Epithelial cell of prostate (primary cell): ENCODE measurements at places on chromosomes 13 and 19.

GRCh38 chr13:111039735-111040134 lies 75.4 kb upstream of the ARHGEF7 start:
- no peak for DNase-seq

GRCh38 chr19:38361633-38362075 lies 12.7 kb upstream of the PSMD8 start:
- peak; percentile 37 for DNase-seq

- DNase-seq = no peak
Measured at GRCh38 chr13:99335087-99335486, 27.9 kb upstream of the GPR183 start.

GRCh38 chr19:33868788-33869412 lies 72.2 kb downstream of the KCTD15 start:
- no peak for DNase-seq

- no peak for DNase-seq
Measured at GRCh38 chr19:6750062-6750461, 10.6 kb downstream of the TRIP10 start.

GRCh38 chr19:35533201-35533821 lies at the start of gene GAPDHS:
Gene GAPDHS, plus strand, starts transcription at chr19:35533456. Its CDS starts 72 bp downstream, at chr19:35533528.
- no peak for DNase-seq

- no peak for DNase-seq
Measured at GRCh38 chr19:480016-480855, 16.1 kb upstream of the MADCAM1 start.

- DNase-seq = no peak
Measured at GRCh38 chr19:49591731-49592485, 926 bp downstream of the PRR12 start.

- no peak for DNase-seq
Measured at GRCh38 chr13:102344410-102344809, 57.4 kb downstream of the FGF14 start.

- DNase-seq = no peak
Measured at GRCh38 chr13:113143466-113144254, 14.8 kb upstream of the PROZ start.

DNA sequence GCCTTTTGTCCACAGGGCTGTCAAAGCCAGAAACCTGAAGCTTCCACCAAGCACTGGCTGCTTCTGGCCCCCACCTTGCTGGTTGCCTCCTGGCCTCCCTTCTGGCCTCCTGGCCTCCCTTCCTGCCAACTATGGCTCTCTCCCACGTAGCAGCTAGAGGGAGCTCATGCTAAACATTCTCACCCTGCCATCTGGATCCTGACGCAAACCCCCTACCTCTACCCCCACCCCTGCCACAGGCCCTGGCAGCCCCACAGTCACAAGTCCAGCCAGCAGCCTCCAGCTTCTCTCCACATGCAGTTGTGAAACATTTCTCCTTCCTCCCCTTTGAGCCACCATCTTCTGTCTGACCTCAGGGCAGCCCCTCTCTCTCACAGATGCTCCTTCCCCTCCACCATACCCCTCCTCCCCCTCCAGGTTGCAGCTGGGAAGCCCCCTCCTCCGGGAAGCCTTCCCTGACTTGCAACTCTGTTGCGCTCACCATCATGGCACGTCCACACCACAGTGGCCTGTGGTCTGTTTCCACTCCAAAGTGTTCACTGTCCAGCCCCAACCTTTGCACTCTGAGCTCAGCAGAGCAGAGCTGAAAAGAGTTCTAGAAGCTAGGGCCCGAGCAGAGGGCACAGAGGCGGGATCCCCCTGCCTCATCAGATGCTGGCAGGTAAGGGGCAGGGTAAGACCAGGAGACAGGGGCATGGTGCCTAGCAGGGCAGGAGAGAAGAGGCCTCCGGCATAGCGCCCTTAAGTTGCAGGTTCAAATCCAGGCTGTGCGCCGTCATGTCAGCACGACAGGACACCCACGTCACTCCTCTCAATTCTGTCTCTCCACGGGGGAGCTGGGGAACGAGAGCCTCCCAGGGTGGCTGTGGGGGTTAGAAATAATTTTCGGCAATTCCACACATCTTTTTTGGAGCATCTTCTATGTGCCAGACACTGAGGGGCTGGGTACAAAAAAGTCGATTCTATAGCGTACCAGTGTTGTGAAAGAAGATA lies 7.3 kb downstream of the ADGRL1 start:
- no peak for DNase-seq

GRCh38 chr19:1483131-1483978 lies 4.3 kb upstream of the C19orf25 start:
- no peak for DNase-seq

DNA sequence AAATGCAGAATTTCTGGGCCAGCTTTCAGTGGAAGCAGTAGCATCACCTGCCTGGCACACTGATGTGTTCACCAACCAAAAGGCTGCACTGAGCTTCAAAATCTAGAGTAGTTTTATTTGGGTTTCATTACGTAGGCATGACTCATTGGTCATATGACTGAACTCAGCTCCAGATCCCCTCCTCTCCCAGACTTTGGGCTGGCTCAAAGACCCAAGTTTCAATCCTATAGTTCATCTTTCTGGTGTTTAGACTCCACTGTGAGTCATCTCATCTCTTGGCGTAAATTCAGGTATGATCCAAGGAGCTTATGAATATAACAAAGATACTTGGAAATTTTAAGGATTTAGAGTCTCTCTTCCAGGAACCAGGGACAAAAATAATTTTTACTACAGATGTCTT lies 17.7 kb downstream of the ZMYM5 start:
- DNase-seq = peak; percentile 89

- no peak for DNase-seq
Measured at GRCh38 chr13:82758044-82758443, 1124.2 kb downstream of the SLITRK1 start.

GRCh38 chr19:49976496-49976895 lies 15.5 kb upstream of the SIGLEC11 start:
- no peak for DNase-seq

DNA sequence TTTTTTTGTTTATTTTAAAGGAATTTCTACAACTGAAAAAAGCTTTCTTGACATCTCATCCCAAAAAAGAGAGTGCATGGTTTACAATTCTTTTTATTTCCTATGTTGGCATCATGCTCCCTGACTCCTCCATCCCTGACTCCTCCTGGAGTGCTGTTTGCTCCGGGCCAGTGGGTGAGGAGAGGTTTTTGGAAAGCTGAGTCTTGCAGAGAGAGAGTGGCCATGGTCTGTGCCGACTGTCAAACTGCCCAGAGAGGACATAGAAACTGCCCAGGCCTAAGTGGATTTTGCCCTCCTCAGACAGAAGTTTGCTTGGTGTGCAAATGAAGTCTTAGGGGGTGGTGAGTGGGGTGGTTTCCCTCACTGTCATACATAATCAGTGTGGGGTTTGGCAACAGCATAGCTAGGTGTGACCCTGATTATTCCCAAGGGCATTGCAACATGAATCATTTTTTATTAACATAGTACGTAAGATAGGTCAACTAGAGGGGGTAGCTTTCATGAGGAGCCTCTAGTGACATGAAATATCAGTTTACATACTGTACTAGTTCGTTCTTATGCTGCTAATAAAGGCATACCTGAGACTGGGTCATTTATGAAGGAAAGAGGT lies 179.8 kb upstream of the UBL3 start:
- no peak for DNase-seq

DNA sequence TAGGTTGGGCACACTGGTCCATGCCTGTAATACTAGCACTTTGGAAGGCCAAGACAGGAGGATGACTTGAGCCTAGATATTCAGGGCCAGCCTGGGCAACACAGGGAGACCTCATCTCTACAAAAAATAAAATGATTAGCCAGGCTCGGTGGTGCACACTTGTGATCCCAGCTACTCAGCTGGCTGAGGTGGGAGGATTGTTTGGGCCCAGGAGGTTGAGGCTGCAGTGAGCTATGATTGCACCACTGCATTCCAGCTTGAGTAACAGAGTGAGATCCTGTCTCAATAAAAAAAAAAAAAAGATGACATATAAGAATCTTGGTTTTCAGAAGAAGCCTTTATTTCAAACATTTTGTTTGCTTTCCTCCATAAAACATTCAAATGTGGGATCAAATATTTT lies 178.0 kb downstream of the LIG4 start:
- DNase-seq = no peak

- no peak for DNase-seq
Measured at GRCh38 chr13:44352202-44352601, 21.4 kb upstream of the SERP2 start.

DNA sequence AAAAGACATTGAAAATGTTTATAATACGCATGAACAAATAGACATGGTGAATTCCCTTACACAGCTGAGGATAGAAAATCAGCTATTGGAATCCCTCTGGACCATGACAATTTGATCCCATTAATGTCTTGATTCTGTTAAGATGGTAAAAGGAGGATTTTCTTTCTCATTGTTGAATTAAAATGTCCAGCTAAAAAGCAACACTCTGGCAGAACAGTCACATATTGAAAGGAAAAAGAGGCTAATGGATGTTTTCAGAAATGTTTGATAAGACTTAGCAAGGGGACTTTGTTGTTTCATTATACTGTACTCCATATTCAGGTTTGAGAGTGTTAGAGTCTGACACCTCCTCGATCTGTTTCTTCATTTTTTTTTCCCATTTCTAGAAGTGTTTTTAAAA lies 296.0 kb downstream of the OLFM4 start:
- DNase-seq = no peak

DNA sequence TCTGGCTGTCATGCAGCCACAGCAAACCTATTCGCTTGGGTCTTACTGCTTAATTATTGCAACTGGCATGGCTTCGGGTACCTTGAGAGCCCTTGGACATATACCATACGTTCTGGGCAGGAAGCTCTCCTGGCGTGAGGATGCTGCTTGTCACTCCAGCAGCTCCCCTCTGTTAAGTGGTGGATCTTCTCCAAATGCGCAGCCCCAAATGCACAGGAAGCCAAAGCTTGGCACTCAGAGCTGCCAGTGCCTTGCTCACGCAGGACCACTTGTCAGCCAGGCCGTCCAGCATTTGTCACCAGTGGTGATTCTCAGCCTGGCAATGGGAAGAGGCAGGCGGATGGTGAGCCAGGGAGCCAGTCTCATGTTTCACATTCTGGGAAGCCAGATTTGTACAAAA lies 158.6 kb downstream of the KATNAL1 start:
- no peak for DNase-seq

- no peak for DNase-seq
Measured at GRCh38 chr13:47904241-47904640, 96.8 kb downstream of the SUCLA2 start.

GRCh38 chr19:57280165-57280961 lies at the start of gene ZNF460:
Gene ZNF460, plus strand, starts transcription at chr19:57280485. Its CDS starts 322 bp downstream, at chr19:57280807.
- DNase-seq = peak; percentile 78

GRCh38 chr13:74773248-74773647 lies 639.0 kb upstream of the KLF12 start:
- DNase-seq = no peak

DNA sequence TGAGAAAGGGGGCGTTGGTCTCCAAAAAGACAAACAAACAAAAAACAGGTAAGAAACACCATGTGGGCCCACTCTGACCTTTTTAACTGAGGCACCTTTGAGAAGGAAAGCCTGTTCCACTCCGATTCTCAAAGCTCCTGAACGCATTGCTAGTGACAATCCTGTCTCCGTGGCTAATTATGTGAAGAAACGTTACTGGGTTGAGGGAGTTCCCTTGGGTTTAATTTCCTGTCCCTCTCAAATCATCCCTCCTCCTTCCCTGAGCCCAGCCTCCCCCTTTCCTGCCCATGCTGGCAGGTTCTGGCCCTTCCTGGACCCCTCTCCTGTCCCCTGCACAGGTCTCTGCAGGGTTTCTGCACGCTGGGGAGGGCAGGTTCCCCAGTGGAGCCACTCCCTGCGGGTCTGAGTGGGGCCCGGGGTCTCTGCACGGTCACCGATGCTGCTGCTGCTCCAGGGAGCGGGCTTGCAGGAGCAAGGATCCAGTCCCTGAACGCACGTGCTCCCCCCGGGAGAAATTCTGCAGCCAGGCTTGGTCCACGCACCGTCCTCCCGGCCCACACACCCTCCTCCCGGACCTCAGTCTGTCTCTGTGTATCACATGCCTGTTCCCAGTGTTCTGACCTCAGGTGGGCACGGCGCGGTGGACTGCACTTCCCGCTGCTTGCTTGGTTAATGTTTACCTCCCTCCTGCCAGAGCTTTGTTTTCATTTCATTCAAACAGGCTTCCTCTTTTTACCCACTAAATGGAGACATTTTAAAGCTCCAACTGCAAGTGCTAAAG lies 76.4 kb upstream of the MCF2L start:
- no peak for DNase-seq
